ENCODE measurements at places on chromosomes 3 and 15.

DNA sequence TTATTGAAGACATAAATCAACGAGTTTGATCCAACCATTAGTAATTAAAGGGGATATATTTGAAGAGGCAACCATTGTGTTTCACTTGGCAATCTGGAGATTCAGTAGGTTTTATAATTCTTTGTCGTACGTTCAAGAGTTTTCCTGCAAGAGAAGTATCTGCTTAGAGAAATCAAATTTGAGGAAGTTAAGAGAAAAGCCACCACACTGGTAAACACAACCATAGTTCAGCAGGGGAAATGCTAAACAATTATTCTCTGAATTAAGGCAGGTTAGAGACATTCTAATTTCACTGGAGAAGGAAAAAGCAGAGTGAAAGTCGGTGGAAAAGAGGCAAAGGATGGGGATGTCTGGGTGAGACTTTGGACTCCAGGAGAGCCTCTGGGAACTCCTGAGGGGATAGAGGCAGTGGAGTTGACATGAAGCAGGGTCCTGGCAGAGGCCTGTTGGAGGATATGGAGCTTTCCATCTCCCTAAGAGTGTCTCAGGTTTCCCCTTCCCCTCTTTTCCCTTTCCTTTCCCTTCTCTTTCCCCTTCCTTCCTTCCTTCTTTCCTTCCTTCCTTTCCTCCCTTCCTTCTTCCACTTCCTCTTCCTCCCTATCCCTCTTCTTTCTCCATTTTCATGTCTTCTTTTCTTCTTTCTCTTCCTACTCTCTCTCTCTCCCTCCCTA is 26.5 kb downstream of the SPINK8 start:
- ATAC-seq = no peak

GRCh38 chr15:89067751-89068150 is 20.5 kb upstream of the ABHD2 start:
- peak; percentile 85 for ATAC-seq

- peak; percentile 37 for ATAC-seq
Measured at GRCh38 chr3:177810162-177810623, 612.9 kb upstream of the TBL1XR1 start.

GRCh38 chr3:5017925-5018531 is 38.8 kb downstream of the BHLHE40 start:
- ATAC-seq = no peak

- peak; percentile 86 for ATAC-seq
Measured at GRCh38 chr15:73965758-73966113, 26.4 kb downstream of the STOML1 start.

GRCh38 chr15:100948430-100948762 is 29.2 kb downstream of the LRRK1 start:
- ATAC-seq = no peak

DNA sequence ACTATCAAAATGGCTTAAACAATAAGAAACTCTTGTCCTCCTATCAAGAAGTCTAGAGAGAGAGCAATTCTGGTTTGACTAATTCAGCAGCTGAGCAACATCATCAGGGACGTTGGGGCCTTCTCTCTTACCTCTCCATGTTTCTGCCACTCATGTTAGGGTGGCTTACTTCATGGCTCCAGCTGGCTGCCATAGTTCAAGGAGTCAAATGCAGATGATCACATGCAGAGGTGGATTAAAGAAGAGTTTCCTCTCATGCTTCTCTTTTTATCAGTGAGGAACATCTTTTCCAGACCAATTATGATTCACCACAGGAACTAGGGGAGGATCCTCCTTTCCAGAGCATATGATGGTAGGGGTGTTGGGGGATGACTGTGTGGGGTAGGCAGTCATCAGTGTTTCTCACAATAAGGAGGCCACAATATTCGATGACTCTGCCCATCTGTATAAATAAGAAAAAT is 45.5 kb downstream of the NEK11 start:
- ATAC-seq = no peak

- peak; percentile 93 for ATAC-seq
Measured at GRCh38 chr3:45528429-45528828, 66.1 kb upstream of the LIMD1 start.

- ATAC-seq = no peak
Measured at GRCh38 chr3:37667335-37667734, 194.3 kb upstream of the CTDSPL start.

DNA sequence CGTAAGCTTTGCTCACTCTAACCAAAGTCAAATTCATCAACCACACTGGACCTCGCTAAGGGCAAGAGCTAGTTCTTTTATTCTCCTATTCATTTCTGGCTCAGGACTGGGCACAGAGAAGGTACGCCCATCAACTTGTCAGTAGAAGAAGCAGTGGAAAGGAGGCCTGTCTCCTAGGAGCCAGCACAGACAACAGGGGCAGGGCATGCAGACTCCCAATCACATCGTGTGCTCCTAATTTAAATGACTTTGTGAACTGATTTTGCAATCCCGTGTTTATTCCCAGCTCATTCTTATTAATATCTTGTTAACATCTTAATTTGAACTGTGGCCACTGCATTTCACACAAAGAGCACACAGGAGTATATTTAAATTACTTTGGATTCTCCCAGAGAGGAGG is 161.1 kb upstream of the BCL6 start:
- no peak for ATAC-seq

DNA sequence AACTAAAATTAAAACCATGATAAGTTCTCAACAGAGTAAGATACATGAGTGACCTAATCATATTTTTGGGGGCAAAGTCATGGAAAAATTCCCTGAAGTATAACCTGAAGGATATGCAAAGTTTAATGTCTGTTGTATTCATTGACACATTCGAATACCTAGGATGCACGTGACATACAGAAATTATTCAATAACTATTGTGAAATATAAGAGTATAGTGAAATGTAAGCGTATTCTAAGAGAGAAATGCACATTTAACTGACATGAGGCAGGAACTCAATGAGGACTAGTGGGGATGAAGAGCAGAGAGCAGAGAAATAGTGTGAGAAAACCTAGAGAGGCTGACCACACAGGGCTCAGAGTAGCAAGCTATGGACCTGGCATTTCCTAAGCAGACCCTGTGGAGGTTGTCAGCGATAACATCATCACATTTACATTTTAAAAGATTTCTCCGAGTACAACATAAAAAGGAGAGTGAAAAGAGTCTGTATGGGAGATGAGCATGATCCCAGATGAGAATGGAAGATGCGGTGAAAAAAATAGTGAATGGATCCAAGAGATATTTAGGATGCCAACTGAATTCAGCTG is 588.8 kb downstream of the MAGI1 start:
- no peak for ATAC-seq

DNA sequence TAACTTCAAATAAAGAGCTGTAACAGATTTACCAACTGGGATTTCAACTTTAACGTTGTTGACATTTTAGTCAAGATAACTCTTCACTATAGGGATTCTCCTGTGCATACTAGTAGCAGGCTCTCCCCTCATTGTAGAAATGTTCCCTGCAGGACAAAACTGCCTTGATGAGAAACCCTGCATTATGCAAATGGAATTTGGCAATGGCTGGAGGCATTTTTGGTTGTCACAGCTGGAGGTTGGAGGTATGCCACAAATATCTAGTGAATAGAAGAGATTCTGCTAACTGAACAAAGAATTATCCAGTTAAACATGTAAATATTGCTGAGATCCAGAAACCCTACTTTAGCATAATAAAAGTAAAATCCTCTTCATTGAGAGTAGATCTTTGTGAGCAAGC is 928.8 kb upstream of the ALCAM start:
- no peak for ATAC-seq

GRCh38 chr3:58234516-58234931 is 3.1 kb upstream of the ABHD6 start:
- ATAC-seq = no peak

- no peak for ATAC-seq
Measured at GRCh38 chr3:194621947-194622346, 11.3 kb downstream of the TMEM44 start.

DNA sequence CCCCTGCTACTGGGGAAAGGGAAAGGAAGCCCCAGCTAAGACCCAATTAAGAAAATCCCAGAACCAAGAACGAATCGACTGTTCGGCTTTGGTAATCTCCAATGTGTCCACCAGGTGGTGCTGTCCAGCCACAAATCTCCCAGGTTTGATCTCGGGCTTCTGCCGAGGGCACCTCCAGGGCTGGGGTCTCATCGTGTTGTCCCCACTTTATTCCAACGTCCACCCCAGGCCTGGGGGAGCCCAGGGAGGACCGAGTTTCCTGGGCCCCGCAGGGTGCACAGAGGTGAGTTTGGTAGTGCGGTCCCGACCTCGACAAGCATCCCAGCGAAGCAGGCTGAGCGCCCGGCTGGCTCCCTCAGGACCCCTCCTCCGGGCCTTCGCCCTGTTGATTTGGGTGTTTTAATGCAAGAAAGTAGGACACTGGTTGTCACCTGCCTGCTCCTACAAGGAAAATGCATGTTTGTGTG is 185.1 kb downstream of the GOLGA6L6 start:
- peak; percentile 39 for ATAC-seq

DNA sequence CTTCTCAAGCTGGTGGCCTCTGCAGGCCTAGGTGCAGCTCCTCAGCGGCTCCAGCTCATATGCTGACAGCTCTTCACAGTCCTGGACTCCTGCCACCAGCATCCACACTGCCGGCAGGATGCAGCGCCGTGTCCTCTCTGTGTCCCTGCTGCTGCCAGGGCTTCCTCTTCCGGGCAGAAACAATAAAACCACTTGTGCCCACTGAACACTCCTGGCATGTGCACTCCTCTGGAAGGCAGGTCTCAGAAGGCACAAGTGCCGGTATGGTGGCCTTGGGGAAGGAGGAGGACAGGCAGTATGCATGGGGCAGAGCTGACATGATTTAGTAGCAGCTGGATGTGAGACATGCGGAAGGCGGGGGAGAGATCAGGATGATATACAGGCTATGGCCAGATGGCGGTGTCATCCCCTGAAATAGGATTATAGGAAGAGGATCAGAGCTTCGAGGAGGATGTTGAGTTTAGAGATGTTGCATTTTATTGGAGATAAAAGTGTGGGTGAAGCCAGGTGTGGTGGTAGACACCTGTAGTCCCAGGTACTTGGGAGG is 7.5 kb upstream of the MAN2A2 start:
- ATAC-seq = no peak

DNA sequence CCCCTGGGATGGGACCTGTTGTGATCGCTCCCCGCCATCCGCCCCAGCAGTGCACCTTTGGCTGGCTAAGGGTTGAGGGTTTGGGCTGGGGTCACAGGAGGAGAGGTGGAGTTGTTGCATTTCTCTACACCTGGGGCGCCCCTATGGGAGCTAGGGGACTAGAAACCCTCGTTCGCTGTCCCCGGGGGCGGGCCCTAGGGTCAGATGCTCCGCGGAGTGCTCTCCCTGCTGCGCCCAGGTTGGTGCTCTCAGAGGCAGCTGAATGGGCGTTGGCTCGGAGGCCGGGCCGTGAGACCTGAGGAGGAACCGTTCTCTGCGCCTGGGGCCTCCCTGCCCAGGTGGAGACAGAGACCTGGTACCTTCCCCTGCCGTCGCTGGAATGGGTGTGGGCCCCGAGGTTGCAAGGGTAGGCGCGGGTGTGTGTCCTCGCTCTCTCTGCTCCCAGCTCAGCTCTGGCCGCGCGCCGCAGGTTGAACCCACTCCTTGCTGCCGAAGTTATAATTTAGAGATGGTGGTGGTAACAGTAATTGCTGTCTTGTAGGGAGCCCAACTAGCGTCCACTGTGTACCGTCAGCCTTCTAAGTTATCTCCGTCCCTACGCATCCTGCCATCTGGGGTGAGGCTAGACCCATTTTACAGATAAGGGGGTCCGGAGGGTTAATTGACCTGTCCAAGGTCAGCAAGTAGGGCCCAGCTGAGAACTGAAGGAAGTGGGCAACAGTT is 965 bp downstream of the FLNB start:
- ATAC-seq = peak; percentile 54

GRCh38 chr3:187902041-187902471 is 156.8 kb upstream of the BCL6 start:
- ATAC-seq = no peak

DNA sequence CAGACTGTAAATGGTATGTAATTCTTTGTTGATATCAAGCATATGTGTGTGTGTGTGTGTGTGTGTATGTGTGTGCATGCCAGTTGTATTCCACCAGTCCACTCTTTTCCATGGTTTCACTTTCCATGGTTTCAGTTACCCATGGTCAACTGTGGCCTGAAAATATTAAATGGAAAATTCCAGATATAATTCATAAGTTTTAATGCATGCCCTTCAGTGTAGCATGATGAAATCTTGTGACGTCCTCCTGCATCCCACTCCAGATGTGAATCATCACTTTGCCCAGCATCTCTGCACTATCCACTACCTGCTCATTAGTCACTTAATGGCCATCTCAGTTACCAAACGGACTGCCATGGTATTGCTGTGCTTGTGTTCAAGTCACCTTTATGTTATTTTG is 215.9 kb downstream of the GBE1 start:
- ATAC-seq = no peak

DNA sequence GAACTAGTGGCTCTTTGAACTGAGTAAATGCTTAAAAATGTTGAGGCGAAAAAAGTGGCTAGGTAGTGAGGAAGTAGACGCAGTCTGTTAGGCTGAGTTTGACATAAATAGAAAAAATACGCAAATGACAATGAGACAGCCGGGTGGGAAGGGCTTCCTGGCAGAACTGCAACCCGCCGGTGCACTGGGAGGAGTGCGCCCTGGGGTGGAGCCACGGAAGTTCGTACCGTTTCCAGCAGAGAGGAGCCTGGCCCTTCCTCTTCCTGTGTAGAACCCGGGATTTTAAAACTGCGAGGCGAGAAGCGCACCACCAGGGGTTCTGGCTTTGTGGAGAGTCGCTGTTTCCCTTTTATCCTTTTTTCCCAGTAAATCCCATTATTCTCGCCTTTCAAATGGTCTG is 602.6 kb downstream of the PYDC2 start:
- ATAC-seq = no peak

GRCh38 chr3:194686816-194687637 is 1.3 kb downstream of the FAM43A start:
- no peak for ATAC-seq

GRCh38 chr3:46291046-46291445 is 48.8 kb downstream of the CCR3 start:
- ATAC-seq = no peak

DNA sequence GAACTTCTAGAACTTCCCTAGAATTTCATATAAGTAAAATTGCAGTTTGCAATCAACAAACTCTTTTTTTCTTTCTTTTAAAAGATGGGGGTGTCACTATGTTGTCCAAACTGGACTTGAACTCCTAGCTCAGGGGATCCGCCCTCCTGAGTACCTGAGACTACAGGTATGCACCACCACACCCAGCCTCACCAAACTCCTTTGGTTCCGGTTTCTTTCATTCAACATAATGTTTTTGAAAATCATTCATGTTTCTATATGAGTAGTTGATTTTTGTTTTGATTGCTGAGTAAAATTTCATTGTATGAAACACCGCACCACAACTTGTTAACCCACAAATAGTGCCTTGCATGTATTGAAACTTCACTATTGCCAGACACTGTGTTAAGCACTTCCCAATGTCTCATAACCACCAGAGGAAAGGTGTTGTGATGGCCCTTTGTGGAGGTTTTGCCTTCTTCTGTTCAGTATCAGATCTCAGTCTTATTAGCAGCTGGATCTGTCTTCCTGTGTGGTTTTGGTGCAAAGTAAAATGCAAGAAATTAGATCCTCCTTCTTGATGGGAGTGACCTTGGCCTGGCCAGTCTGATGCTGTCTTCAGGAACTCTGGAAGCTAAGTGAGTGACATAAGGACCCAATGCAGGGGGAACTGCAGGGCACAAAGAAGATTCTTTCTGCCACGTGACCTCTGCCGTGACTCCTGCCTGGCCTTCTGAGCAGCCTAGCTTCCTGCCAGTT is 78.8 kb upstream of the UBE2E1 start:
- peak; percentile 94 for ATAC-seq

GRCh38 chr15:70088887-70089691 is 8.6 kb downstream of the TLE3 start:
- no peak for ATAC-seq
